BE2C (cell line): ENCODE measurements at places on chromosomes 11 and 22.

- DNase-seq, result no peak
Measured at GRCh38 chr11:23836981-23837380, 659.9 kb upstream of the LUZP2 start.

GRCh38 chr11:112902361-112903011 is 58.7 kb upstream of the NCAM1 start:
- no peak for DNase-seq

GRCh38 chr22:24867323-24868022 is 61.5 kb downstream of the SGSM1 start:
- no peak for DNase-seq

- peak; percentile 40 for DNase-seq
Measured at GRCh38 chr11:106087815-106088435, 10.5 kb downstream of the AASDHPPT start.

DNA sequence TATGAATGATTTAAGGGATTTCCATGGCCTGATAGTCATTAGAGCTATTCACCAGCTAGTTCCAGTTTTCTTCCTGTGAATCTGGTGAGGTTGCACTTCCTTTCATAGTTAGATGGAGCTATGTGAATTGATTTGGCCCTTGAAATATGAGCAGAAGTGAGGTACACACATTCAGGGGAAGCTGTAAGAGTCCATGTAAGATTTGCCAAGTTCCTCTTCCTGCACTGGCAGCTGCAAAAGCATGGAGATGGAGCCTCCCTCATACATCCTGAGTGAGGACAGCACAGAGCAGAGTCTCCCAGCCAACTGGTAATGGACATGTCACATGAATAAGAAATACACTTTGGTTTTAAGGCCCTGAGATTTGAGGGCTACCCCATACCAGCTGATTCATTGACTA is 111.7 kb downstream of the CD44 start:
- DNase-seq, result no peak

GRCh38 chr11:82898241-82898640 is 2.0 kb downstream of the PRCP start:
- no peak for DNase-seq

GRCh38 chr22:49112661-49113626 is 714.7 kb downstream of the BRD1 start:
- DNase-seq, result no peak

DNA sequence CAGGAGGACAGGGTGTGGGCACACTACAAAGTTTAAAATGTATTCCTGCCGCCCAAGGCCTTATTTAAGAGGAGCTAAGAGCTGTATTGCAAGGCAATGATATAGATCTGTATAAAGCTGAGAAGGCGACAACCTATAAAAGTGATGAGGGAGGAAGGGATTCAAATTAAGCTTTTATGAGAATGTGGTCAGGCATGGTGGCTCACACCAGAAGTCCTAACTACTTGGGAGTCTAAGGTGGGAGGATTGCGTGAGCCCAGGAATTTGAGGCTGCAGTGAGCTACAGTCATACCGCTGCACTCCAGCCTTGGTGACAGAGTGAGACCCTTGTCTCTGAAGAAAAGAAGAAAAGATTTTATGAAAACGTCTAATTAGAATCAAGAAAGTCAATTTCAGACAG is 9.7 kb upstream of the GLB1L3 start:
- no peak for DNase-seq

GRCh38 chr11:57586711-57587245 is 10.7 kb upstream of the SERPING1 start:
- no peak for DNase-seq

GRCh38 chr11:110311783-110312579 is 15.6 kb upstream of the RDX start:
- no peak for DNase-seq

DNA sequence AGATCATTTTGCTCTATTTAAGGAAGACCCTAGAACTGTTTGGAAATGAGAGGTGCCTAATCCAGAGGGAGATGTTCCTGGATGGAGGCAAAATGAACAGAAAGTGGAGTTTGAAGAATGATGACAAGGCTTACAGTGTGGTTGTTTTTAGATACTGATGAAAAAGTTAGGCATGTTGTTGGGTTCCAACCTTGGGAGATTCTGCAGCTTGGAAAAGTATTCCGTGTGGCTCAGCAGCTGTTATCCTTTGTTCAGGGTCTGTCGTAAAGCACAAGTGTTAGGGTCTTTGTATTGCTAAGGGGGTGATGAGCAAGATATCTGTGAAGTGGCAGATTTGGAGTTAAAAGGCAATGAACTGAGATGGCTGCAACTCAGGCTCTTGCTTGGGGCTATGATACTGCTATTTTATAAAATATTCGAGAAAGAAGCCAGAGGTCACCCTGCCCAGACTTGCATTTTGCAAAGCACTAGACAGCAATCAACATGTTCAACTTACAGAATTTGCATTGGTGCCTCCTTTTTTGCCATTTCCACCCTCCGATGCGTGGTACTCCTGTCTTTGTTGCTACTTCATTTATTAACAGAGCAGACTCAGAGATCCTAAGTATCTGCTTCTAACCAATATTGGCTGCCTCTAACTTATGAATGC is 45.3 kb upstream of the POGLUT3 start:
- no peak for DNase-seq

- no peak for DNase-seq
Measured at GRCh38 chr22:22751043-22751603, 106.7 kb downstream of the GGTLC2 start.
